ENCODE measurements at places on chromosomes 2 and 18.

DNA sequence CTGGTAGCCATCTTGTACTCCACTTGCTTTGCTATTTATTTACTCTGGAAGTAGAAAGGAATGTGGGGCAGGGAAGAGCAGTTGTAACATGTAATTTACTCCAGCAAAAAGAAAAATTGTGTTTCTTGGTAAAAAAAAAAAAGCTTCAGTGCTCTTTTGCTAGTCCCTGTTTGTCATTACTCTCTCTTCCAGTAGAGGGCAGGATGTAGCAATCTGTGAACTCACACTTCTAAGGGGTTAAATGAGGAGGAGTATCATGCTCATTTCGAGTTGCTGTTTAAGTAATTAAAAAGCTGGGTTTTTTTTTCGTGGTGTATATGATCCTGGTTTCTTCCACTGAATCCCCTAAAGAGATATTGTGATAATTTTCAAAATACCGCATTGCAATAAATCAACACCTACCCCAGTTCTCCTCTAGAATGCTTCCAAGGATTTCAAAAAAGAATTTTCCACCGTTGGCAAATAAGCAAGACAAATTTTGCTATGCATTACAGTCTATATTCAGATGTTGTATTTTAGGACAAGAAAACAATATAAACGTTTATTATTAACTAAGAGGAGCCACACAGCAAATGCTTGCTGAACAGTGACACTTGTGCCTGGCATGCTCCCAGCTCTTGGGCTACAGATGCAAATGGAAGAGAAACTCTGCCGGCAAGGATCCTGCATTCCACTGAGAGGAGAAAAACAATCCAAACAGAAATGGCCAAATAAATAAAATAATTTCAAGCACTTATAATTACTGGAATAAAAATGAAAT is 261.6 kb downstream of the ASXL3 start:
- peak; percentile 59 for DNase-seq

DNA sequence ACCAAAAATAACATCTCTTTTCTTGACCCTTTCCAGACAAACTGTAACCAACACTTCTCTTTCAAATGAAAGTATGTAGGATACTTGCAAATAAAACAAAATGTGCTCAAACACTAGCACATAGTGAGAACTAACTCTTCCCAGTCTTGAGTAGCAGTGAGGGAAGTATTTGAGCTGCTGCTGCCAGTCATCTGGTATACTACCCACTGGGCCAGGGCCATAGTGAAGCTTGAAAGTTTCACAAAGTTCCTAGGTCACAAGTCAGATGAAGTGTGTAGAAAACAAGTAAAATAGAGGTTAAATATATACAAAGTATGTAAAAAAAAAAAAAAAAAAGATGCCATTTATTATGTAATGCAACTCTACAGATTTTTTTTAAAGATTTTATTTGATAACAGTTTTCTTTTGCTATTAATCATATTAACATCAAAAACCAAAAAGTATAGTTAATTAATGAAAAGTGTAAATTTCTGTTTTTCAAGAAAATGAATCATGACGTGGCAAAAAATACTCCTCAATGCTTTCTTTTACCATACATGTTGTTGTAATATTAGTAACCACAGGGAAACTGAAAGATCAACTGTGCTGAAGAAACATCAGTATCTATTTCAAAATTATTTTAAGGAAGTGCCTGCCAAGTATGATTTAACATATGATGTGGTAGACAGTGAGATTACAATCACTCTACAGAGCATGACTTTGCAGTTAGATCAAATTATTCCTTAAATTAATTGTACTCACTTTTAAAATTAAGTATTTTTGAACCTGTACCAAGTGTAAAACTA is 21.6 kb upstream of the TRIB2 start:
- DNase-seq, result no peak

GRCh38 chr18:52339891-52340371 is at the start of gene DCC:
Gene DCC (plus strand): TSS chr18:52340197. CDS start chr18:52340788, 591 bp downstream.
- peak; percentile 81 for DNase-seq

GRCh38 chr2:78353168-78353567 is 672.3 kb upstream of the REG3G start:
- DNase-seq, result no peak

DNA sequence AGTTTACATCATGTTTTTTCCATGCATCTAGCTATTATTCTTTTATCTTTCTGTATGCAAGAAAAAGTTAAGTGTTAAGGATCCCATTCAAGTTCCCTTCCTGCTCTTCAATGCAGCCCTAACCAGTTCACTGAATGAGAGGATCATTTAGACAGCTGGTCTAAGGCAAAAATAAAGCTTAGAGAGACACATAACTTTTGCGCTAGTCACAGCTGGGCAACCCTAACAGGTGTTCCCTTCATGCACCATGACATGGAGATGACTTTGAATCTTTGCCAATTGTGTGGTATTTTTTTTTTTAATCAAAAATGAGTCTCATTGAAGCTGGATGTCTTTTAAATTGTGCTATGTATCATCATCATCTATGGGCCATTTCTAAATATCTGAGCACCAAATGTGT is 393.8 kb upstream of the CYRIA start:
- no peak for DNase-seq

DNA sequence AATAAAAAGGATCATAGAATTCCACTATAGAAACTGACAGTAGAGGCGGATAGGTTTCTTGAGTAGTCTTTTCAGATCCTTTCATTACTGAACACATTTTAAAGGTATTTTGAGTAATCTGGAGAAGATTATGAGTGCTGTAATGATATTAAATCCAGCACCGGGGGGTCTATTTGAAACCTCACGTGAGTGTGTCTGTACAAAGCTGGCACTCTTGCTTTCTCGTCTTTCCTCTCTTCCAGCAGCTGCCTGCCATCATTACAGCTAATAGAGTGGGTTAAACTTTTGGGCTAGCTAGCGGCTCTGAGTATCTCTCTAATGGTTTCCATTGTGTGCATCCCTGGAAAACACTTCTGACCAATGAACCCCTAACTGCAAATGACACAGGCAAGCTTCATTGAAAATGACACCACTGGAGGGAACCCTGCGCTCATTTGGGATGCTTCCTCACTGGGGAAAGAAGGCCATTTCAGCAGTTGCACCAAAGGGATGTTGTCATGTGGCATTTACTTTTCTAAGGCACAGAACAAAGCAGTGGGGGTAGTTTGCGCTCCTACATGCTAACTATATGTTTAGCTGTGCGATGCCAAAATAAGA is 101.0 kb downstream of the HRH4 start:
- no peak for DNase-seq

GRCh38 chr2:128670066-128670465 is 351.4 kb upstream of the HS6ST1 start:
- DNase-seq, result no peak

GRCh38 chr2:235639428-235639773 is 145.6 kb downstream of the AGAP1 start:
- DNase-seq, result peak; percentile 70

DNA sequence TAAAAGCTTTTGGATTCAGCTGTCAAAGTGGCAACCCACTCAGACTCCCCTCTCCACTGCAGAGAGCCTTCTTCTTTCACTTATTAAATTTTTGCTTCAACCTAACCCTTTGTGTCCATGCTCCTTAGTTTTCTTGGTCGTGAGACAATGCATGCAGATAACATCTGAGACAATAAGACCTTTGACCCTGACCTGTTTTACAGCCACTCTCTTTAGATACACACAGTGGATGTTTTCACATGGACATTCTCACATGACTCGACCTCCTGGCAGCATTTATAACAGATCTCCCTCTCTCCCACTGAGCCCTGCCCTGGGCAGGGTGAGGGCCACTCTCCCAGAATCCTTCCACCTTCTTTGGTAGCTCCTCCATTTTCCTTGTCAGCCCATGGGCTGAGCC is 30.4 kb upstream of the IL36G start:
- DNase-seq, result no peak

DNA sequence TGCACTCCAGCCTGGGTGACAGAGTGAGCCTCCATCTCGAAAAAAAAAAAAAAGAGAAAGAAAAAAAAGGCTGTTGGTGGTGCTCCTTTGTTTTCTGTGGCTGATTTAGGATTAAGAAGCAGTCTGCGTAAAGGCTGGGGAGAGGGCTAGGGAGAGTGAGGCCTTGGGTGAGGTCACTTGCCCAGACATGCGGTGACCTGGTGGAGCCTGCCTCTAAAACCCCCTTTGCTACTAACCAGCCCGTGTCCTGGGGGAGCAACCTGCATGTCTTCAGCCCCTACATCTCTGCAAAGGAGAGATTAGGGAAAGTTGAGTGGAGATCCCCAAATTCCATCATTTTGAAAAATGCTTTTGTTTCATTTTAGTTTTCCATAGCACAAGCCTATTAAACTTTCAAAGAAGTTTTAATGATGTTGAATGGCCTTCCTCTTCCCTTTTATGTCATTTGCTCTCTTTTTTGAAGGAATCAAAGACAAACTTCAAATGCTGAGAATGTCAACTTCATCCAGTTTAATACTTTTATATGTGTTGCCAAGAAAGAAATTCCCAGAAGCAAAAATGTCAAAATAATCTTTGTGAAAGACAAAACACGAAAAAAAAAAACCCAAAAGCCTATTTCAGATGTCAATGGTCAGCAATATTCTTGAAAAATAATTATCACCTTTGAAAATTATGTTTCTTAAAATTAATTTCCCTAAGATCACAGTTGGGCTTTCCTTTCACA is 38.9 kb upstream of the RALBP1 start:
- no peak for DNase-seq

DNA sequence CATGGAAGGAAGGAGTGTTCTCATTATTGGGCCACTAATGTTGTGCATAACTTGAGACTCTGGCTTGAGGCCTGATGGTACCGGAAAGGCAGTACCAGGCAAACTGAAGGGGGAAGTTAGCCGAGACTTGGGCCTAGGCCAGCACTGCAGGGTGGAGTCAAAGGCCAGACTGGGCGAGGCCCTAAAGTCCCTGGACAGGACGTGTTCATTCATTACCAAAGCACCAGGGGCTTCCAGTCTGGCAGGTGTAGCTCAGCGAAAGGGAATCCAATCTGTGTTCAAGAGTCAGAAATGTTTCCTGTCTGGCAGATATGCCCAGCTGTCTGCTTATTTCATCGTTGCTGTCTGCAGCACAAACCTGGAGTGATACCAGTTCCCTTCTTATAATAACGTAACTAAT is 4.7 kb upstream of the ITSN2 start:
- DNase-seq, result no peak

- DNase-seq, result no peak
Measured at GRCh38 chr18:44156126-44156525, 524.6 kb upstream of the SETBP1 start.

- no peak for DNase-seq
Measured at GRCh38 chr2:126766969-126767296, 111.0 kb downstream of the GYPC start.

DNA sequence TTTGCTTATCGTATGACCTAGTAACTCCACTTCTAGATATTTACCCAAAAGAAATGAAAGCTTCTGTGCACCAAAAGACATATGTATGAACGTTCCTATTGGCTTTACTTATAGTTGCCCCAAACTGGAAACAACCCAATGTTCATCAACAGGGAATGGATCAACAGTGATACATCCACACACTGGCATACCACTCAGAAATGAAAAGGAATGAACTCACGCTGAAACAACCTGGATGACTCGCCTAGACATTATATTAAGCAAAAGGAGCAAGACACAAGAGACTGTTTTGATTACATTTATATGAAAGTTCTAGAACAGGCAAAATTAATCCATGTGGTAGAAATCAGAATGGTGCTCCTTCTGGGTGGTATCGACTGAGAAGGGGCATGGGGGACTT is 18.9 kb downstream of the ADRA2B start:
- no peak for DNase-seq

- DNase-seq, result peak; percentile 67
Measured at GRCh38 chr18:28045176-28045810, 131.6 kb downstream of the CDH2 start.

DNA sequence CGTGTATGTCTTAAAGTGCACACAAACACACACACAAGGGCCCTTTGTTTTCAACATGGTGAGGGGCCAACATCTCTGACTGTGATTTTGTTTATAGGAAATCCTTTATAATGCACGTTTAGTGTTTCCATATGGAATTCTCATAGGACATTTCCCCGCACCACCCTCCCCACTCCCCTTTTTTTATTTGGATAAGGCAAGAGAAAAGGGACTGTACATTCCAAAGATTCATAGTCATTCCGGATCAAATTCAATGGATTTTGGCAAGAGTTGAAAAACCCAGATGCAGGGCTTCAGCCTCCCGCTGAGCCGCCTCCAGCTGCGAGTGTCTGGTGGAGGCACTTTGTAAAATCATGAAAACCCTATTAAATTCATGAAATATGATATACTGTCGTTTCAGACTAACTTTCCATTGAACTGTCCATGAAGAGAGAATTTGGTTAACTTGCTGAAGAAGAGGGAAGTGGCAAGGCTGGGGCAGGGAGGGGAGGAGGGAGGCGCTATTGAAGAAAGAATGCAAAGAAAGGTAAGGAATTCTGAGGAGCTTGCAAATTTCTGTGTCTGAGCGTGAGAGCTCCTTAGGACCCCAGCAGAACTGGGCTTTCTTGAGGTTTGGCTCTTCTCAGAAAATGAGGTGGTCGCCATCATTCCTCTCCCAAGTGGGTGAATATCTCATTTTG is 25.8 kb upstream of the SLC14A2 start:
- DNase-seq, result peak; percentile 97

- DNase-seq, result no peak
Measured at GRCh38 chr2:110714452-110715224, 17.7 kb upstream of the ACOXL start.

- no peak for DNase-seq
Measured at GRCh38 chr2:119142824-119143223, 15.7 kb downstream of the C1QL2 start.

- no peak for DNase-seq
Measured at GRCh38 chr2:66688951-66689350, 254.0 kb downstream of the MEIS1 start.

GRCh38 chr2:98607104-98607503 is 1.2 kb downstream of the COA5 start:
- DNase-seq, result no peak

GRCh38 chr2:58571181-58571852 is 330.2 kb upstream of the FANCL start:
- peak; percentile 69 for DNase-seq

GRCh38 chr2:161177969-161178368 is 17.7 kb downstream of the TANK start:
- no peak for DNase-seq

DNA sequence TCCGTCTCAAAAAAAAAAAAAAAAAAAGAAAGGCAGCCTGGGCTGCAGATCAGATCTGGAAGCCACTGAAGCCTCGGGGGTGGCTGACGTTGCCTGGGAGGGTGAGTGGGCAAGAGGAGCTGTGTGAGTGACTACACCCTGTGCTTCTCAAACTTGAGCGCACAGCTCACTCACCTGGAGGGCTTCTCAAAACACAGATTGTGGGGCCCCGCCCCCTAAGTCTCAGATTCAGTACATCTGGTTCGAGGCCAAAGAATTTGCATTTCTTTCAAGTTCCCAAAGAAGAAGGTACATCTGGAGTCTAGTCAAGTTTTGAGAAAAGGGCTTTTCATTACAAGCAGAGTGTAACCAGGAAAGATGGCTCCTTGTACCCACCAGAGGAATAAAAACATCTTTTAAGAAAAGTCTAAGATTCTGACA is 97.7 kb upstream of the CAB39 start:
- no peak for DNase-seq

GRCh38 chr2:24512831-24513230 is 21.8 kb downstream of the NCOA1 start:
- DNase-seq, result peak; percentile 14

GRCh38 chr2:18356676-18357075 is 203.8 kb downstream of the RDH14 start:
- peak; percentile 60 for DNase-seq

Data from fibroblast of skin of right biceps (primary cell).